ENCODE measurements at places on chromosomes 7 and 10. TPM values are rescaled to one million over a fixed set of nuclear protein-coding genes. Genes with fewer than 3 reads are reported as not detected.

NAT16 gene
- not detected for polyA plus RNA-seq

JAKMIP3 gene
- 0.56 TPM for polyA plus RNA-seq

DEPP1 gene
- polyA plus RNA-seq: 23.8 TPM

APBB1IP gene
- polyA plus RNA-seq: 6.1 TPM

ACSM6 gene
- not detected for polyA plus RNA-seq

RBP3 gene
- 0.08 TPM for polyA plus RNA-seq

ANTXRL gene
- not detected for polyA plus RNA-seq

PRSS58 gene
- not detected for polyA plus RNA-seq

ZNF316 gene
- polyA plus RNA-seq: 19.1 TPM

SDHAF3 gene
- polyA plus RNA-seq: 22.0 TPM
